CD4-positive, alpha-beta T cell treated with Interferon alpha-2 for 1 hour (primary cell): ENCODE measurements at places on chromosomes 5 and 9.

DNA sequence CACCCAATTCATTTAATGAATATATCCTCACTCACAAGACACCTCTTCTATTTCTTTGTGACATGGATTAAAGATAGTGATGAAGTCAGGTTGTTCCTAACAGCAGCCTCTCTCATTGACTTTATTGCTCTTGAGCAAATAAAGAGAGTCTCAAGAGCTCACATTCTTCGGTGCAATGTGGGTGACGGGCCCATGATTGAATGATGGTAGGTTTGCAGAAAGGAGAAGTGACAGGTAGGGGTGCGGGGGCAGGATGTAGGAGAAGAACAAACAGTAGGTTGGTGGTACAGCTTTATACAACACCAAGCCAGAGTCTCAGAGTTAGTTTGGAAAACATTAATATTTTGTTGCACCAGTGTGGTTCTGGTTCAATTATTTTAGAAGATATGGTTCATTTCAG lies 122.2 kb downstream of the SLIT3 start:
- no peak for DNase-seq

- no peak for DNase-seq
Observed at GRCh38 chr9:95834281-95834907, 41.1 kb upstream of the ERCC6L2 start.

GRCh38 chr5:170941788-170942187 lies 80.0 kb downstream of the RANBP17 start:
- DNase-seq, result no peak

DNA sequence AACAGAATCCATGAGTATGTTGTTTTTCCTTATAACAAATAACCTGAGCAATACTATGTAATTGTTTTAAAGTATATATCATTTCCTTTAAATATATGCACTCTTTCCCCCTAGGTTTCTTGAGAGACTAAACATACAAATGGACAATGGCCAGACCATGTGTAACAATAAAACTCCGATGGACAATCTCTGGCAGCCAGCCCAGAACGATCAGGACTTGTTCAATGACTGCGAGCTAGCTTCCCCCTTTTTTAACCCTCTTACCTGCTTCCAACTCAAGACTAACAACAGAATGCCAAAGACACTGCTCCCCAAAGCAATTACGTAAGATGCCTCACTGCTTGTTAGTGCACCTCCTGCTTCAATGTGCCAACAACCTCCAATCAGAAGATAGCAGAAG lies 94.9 kb downstream of the HTR4 start:
- no peak for DNase-seq

DNA sequence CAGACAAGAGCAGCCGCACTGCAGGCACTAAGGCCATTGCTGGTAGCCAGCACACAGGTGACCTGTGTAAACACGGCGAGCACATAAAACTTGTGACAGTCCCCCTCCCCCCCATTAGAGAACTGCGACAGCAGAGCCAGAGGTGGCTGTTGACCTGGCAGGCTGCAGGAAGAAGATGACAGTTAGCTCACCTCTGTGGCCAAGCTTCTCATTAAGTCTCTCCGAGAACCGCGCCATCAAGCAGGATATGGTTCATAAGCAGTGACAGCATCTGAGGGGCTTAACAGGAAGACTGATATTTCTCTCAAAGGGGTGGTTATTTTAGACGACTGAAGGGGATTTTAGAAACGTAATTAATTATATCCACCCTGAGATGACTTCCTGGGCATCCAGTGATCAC lies 5.2 kb downstream of the SURF4 start:
- DNase-seq, result peak; percentile 49

GRCh38 chr5:170449232-170449631 lies 54.6 kb upstream of the KCNIP1 start:
- no peak for DNase-seq

- DNase-seq, result no peak
Observed at GRCh38 chr5:87674235-87674634, 261.5 kb upstream of the CCNH start.

- DNase-seq, result no peak
Observed at GRCh38 chr9:84504360-84504759, 163.8 kb upstream of the SLC28A3 start.

- DNase-seq, result no peak
Observed at GRCh38 chr5:83472508-83473345, 1.2 kb downstream of the VCAN start.

GRCh38 chr9:105449081-105449480 lies 1.2 kb downstream of the FSD1L start:
- DNase-seq, result no peak

- DNase-seq, result no peak
Observed at GRCh38 chr5:90294604-90295003, 115.0 kb downstream of the CETN3 start.

DNA sequence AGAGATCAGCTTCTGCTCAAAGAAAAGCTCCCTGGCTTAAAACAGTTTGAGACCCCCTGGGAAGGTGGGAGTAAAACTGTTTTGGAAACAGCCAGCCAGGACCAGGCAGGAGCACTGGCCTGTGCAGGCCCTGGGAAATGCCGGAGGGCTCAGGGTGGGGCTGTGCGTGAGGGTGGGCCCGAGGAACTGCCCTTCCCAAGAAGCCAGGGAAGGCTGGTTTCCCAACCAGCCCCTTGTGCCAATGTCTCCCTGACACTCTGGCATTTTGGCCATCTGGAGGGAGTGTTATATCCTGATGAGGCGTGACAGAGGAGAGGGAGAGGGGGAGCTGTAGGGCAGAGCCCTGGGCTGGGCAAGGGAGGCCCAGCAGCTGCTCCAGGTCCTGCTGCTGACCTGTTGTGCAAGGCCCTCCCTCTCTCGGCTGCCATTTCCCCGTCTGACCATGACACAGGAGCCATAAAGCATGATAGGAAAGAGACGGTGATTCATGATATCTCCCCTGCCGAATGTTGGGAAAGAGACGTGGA lies 16.1 kb downstream of the OLFML2A start:
- no peak for DNase-seq

GRCh38 chr5:180799194-180799593 lies 3.4 kb downstream of the MGAT1 start:
- peak; percentile 33 for DNase-seq

- DNase-seq, result no peak
Observed at GRCh38 chr9:105280691-105281090, 36.2 kb downstream of the SLC44A1 start.

- DNase-seq, result no peak
Observed at GRCh38 chr9:72937545-72937944, 15.3 kb downstream of the ALDH1A1 start.

- DNase-seq, result no peak
Observed at GRCh38 chr9:82706786-82707185, 356.2 kb downstream of the RASEF start.

GRCh38 chr5:40945111-40945510 lies 35.8 kb downstream of the C7 start:
- no peak for DNase-seq

GRCh38 chr5:116174111-116174510 lies 89.3 kb downstream of the COMMD10 start:
- DNase-seq, result no peak

- DNase-seq, result no peak
Observed at GRCh38 chr5:82476155-82476554, 198.0 kb upstream of the RPS23 start.

DNA sequence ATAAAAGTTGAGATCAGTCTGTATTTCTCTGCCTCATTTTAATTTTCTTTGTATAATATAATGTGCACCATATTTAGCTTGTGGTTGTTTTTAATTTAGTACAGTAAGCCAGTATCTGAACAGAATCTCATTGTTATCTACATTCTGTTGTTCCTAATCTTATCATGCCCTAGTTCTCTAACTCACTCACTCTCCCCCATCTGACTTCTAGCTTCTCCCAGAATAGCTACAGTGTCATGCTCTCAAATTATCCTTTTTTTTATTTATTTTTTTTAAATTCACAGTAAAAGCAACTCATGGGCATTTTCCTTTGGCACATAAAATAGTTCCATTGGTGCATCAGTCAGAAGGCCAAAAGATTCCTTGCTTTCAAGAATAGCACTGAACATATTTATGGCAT lies 156.6 kb downstream of the TRPM3 start:
- DNase-seq, result no peak
